ENCODE measurements at places on chromosomes 13 and 19. TPM values are rescaled to one million over a fixed set of nuclear protein-coding genes. Genes with fewer than 3 reads are reported as not detected.

EXOC3L2 gene
- polyA plus RNA-seq, result 1.4 TPM

HSPB6 gene
- polyA plus RNA-seq, result 25.1 TPM

PDX1 gene
- polyA plus RNA-seq, result not detected

CLEC11A gene
- 5.7 TPM for polyA plus RNA-seq

F2RL3 gene
- polyA plus RNA-seq, result 0.12 TPM

CBY2 gene
- 2.2 TPM for polyA plus RNA-seq

KLK14 gene
- polyA plus RNA-seq, result 0.70 TPM

SYT5 gene
- 51.8 TPM for polyA plus RNA-seq

CEACAM4 gene
- not detected for polyA plus RNA-seq

SYNGR4 gene
- 8.6 TPM for polyA plus RNA-seq

ELSPBP1 gene
- not detected for polyA plus RNA-seq

C19orf81 gene
- polyA plus RNA-seq, result not detected

CCNE1 gene
- 21.1 TPM for polyA plus RNA-seq

TMIGD2 gene
- polyA plus RNA-seq, result 2.9 TPM

NKPD1 gene
- 0.42 TPM for polyA plus RNA-seq

DNA sequence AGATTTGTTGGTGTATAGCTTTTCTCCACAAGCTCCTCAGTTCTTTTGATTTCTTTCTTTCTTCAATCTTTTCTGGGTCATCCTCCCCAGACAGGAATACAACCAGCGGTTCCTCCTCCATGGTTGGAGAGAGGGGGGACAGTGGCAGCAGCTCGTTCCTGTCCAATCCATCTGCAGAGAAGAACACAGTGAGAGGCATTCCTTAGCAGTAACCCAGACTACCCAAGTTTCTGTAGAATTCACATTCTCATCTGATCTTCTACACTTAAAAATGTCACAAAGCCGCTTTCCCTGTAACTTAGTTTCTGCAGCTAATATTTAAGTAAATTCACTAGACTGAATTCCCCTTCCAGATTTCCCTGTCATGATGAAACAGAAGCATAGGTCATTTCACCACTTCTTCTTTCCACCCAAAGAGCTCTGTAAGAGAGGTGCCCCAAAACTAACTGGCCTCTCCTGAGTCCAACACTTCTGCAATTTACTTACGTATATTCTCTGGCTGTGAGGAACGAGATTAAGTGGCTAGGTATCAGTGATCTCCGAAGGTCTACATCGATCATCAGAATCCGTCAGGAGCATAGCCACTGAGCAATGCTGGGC is 171.9 kb downstream of the TBC1D4 start:
- DNase-seq, result no peak

GRCh38 chr13:27678306-27679040 is 56.8 kb downstream of the POLR1D start:
- no peak for DNase-seq

DNA sequence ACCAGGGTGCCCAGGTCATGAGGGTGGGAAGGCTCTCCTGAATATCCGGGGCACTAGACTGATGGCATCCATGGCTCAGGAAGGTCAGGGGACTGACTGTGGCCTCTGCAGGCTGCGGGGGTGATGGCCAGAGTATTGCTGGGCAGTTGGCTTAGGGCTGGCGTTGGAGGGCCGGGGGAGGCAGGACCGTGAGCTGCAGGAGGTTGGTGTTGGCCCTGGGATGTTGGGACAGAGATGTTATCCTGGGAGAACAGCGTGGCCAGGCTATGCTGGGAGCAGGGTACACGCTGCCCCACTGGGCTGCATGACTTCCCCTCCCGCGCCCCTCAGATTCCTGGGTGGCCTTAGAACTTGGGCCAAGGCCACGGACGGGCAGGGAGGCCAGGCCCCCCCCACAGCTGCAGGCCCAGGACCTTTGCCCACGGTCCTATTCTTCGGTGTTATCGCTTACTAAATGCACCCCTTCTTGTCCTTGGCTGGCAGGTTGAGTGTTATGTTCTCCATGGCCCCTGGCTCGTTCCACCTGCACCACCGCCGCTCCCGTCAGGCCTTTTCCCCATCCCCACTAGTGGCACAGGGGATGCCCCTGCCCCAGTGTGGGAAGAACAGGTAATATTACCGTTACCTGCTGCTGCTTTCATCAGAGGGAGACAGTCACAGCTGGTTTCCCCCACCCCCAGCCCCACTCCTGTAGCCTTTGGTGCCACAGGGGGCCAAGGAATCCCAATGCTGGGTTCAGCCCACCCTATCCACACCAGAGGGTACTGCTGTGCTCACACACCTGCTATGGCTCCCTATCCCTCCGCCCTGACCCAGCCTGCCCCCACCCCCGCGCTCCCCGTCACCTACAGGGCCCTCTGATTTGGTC is 3.2 kb upstream of the ISYNA1 start:
- DNase-seq, result no peak

GRCh38 chr13:109654341-109655205 is 131.8 kb downstream of the IRS2 start:
- DNase-seq, result no peak

DNA sequence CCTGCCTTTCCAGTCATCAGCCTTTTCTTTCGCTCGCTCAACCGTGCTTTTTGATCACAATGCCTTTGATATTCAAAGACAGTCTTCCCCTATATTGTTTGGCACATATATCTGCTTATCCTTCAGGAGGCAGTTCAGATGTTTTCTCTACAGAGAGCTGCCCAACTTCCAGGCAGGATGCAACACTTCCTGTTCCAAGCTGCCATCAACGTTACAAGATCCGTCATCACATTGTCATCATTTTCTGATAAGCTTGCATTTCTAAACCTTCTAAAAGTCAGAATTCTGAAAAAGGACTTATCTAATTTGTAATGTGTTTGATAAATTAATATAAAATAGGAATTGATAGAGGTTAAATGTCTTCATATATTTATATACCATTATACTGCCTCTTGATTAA is 574.2 kb downstream of the TBC1D4 start:
- DNase-seq, result peak; percentile 73

DNA sequence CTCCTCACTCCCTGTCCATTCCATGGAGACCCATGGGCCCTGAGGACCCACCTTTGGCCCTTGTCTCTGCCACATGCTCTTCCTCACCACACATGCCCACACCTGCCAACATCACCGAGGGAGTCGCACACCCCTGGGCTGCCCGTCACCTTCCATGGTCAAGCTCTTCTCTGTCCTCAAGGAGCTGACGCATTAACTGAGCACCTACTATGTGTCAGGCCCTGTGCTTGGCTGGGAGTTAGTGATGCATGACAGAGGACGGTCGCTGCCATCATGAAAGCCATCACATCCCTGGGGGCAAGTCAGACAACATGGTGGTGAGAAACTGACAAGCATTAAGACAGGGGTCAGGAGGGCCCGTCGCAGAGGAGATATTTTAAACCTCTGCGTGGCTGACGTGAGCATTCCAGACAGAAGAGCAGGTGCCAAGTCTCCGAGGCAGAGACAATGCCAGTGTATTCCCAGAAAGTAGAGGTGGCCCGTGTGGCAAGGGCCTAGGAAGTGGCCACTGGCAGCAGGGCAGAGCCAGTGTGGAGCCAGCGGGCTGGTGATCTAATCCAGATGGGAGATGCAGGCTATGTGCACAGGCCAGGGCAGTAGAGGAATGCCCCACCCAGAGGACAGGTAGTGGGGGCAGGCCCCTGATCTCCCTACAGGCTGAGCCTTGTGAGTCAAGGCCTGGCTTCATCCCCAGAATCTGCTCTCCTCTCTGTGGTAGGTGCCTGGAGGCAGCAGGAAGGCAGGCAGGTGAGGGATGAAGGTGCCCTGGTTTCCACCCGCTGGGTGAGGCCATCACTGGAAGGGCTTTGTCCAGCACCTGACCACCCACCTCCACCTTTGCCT is 21.2 kb downstream of the ELAVL1 start:
- DNase-seq, result no peak

GRCh38 chr13:96762876-96763275 is 231.4 kb downstream of the OXGR1 start:
- DNase-seq, result no peak

DNA sequence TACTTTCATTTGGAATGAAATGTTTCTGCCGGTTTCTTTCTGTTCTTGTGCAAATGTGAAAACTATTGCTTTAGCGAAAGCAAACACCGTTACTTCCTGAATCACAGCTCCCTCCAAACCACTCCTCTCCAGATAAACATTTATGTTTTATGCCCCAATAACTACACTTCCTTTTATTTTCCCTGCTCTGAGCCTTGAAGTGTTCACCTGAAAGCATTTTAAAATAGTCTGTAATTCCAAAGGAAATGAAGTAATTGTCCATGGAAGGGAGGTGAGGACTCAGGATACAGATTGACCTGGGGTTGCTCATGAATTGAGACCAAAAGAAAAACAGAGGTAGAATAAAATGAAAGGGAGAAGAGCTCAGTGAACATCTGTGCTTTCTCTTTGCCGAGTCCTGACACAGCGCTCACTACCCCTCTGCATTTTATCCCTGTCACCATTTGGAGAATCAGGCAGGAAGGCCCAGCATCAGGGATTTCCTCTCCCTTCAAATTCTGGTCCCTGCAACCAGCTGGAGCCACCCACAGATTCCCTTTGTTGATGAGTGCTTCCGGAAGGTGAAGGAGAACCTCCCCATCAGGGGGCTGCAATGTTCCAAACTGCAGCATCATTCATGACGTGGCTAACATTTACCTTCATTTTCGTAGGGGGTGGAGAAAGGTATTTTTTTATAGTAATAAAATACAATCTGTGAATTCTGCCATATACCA is 171.9 kb downstream of the ITGBL1 start:
- no peak for DNase-seq

- DNase-seq, result no peak
These were observed at the start of gene ELL for GRCh38 chr19:18521692-18522123. TSS of gene ELL (minus strand) at chr19:18522070. CDS start at chr19:18522055, 15 bp downstream.

DNA sequence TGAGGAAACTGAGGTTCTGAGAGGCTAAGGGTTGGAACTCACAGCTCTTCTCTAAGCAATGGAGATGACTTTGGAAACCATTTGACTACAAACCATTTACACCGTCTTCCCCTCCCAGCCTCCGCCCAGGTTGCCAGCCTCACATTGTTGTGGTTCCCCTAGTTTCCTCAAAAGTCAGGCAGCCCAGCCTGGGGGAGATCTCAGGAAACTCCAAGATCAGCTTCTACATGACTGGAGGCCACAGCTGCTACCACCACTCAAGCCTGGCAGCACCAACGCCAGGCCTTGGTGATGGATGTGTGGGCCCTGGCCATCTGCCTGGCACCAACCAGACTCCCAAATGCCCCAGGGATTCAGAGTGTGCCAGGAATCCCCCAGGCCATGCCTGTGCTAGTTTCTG is 207.9 kb downstream of the TSHZ3 start:
- no peak for DNase-seq

DNA sequence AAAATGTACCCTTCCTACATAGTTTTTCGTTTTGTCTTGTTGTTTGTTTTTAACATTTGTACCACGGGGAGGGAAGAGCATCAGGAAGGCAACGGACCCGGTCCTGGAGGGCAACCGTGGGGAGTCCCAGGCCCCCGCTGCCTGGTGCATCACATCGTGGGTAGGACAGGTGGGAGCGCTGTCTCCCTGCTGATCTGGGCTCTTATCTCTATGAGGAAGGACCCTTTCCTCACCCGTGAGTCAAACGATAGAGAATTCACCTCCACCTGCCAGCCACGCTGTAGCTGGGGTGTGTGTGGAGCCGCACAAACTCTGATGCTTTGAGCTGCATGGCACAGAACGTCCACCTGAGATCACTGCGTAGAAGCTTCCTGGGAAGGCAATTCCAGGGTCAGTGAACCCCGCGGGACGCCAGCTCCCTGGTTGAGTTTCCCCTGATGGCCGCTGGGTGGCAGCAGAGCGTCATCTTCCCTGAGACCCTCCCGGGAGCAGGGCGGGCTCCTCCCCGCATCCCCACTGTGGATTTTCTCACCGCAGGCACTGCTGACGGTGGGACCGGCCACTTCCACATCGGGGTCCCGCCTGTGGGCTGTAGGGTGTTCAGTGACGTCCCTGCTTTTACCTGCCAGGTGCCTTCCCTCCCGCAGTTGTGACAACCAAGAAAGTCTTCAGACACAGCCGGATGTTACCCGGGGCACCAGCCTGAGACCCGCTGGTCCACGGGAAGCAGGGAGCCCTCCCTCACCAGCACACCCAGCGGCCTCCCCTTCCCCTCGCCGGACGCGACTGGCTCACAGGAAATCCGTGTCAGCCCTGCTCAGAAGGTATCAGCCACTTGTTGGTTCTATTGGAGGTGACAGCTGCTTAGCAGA is 54.7 kb downstream of the ZNF787 start:
- peak; percentile 79 for DNase-seq

- DNase-seq, result no peak
These were observed 203.5 kb upstream of the OBI1 start for GRCh38 chr13:78862446-78862845.

DNA sequence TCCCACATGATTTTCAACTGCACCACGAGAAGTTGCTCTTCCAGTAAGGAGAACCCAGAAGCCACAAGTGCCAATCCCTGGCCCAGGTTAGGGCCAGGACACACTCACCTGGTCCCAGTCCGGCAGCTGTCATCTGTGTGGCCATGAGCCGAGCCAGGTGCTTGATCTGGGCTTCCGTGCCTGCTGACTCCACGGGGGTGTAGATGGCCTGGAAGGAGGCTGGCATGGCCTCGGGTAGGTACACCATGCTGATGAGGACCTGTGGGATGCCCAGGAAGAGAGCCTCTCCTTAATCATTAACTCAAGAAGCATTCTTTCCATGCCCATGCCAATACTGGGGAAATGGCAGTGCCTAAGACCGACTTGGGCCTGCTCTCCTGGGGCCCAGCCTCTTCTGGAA is 19.9 kb upstream of the RSPH6A start:
- DNase-seq, result no peak

- DNase-seq, result no peak
These were observed 314.8 kb upstream of the TMTC4 start for GRCh38 chr13:100989392-100989791.

DNA sequence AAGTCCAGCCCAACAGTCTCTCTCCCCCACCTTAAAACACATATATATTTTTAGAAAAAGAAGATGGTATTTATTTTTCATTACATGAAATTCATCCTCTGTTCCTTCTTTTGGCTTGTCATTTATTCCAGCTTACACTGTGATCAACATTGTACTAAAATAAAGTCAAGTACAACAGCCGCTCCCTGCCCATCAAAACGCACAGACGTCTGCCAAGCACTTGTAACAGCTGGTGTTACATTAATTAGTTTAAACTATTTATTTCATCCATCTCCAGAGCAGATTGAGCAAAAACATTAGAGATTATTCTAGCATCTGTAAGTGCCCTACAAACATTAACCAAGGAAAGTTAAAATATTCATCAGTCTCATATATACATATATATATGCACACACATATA is 350.5 kb downstream of the DACH1 start:
- DNase-seq, result peak; percentile 84

Measured in brain (organoid and tissue), 16 donors.